Activated naive CD8-positive, alpha-beta T cell treated with anti-CD3 and anti-CD28 coated beads, Interleukin-2, amount 50 U/mL, for 24 hours (primary cell): ENCODE measurements at places on chromosomes 2 and 18.

- H3K27me3 ChIP-seq: no peaks in the 10 kb centered on the region
- H3K27ac ChIP-seq: no peak overlapping the region
- peaks cover 25% of the 10 kb centered on the region for H3K36me3 ChIP-seq
- H3K4me3 ChIP-seq: no peak overlapping the region
- no peak for DNase-seq
- peaks cover 74% of the 10 kb centered on the region for H3K4me1 ChIP-seq
Measured at GRCh38 chr2:37637985-37638384, 33.5 kb downstream of the CDC42EP3 start.

GRCh38 chr2:17373041-17373440, 145.2 kb downstream of the RAD51AP2 start:
- H3K4me3 ChIP-seq: no peak overlapping the region
- H3K27me3 ChIP-seq: no peaks in the 10 kb centered on the region

- H3K36me3 ChIP-seq: peaks cover 12% of the 10 kb centered on the region
- peak overlapping the region; percentile 83 for H3K27ac ChIP-seq
- H3K27me3 ChIP-seq: no peaks in the 10 kb centered on the region
- H3K4me3 ChIP-seq: peak overlapping the region; percentile 64
Measured at GRCh38 chr2:181140928-181141327, 160.5 kb downstream of the UBE2E3 start.

DNA sequence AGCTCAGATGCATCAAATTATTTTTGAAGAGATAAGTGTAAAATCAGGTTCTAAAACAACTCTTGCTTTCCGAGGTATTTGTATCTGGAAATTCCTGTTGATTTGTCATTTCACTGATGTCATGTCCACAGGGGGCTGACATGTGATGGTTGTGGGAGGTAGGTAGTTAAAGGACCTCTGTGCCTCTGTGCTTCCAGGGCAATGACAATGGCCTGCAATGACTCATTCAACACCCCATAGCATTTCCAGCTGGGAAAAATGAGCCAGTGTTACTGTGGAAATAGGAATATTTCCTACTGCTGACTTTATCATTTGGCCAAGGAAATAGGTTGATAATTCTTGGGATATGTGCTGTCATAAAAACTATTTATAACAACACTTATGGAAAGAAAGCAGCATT, 86.2 kb upstream of the CCDC195 start:
- H3K27ac ChIP-seq: no peak overlapping the region
- H3K36me3 ChIP-seq: peaks cover 63% of the 10 kb centered on the region
- no peak for DNase-seq

DNA sequence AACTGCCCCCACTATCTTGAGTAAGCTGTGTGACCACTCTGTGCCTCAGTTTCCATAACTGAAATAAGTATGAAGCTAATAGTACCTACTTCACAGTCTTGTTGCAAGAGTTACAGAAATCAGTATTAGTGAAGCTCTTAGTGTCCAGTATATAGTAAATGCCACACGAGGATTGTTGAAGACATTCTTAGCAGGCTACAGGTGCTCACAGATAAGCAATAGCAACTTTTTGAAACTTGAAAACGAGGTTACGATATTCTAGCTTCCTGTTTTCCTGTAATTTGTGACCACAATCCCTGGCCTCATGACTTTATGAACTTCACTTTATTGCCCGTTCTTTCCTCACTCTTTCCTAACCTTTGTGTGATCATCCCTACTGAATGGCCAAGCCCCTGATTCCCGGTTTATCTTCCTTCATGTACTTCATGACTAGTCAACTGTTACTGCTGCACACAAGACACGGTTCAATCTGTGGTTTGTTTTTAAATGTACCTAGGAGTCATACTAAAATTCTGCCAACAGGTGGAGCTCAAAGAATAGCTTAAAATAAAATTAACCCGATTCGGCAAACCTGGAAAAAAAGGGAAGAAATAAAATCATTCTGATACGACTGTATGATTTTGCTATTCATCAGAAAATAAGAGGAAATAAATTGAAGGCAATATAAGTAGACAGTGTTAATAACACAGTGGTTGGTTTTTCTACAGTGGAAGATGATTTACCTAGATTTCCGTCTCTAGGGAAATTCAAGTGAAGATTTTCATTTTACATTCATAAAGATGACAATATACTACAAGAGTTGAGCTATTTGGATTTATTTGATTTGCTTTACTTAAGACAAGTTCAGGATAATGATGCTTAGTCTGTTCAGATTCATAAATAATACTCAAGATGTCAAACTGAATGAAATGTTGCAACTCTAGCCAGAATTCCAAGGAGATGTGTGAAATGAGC, 38.1 kb upstream of the STAT1 start:
- peaks cover 19% of the 10 kb centered on the region for H3K36me3 ChIP-seq
- no peak overlapping the region for H3K27ac ChIP-seq
- no peak overlapping the region for H3K4me3 ChIP-seq
- H3K27me3 ChIP-seq: no peaks in the 10 kb centered on the region
- no peak for DNase-seq
